ENCODE measurements at places on chromosomes 7 and 10.

DNA sequence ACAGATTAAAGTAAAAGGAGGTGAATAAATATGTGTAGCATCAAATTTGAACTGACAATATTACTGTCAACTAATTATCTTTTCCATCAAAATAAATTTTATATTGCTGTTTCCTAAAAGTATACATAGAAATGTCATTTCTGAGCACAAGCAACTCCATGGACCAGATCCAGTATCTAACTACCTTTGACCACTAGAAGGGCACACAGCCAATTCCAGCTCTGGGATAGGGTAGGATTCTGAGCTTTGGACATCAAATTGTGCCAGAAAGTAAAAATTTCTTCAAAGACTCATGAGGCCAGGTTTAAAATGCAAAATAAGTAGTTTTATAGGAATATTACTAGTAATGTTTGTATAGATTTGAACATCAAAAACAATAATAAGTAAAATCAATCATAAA is 29.7 kb downstream of the AKR1C3 start:
- no peak for DNase-seq

- DNase-seq, result no peak
Measured at GRCh38 chr10:8596929-8597472, 542.5 kb downstream of the GATA3 start.

DNA sequence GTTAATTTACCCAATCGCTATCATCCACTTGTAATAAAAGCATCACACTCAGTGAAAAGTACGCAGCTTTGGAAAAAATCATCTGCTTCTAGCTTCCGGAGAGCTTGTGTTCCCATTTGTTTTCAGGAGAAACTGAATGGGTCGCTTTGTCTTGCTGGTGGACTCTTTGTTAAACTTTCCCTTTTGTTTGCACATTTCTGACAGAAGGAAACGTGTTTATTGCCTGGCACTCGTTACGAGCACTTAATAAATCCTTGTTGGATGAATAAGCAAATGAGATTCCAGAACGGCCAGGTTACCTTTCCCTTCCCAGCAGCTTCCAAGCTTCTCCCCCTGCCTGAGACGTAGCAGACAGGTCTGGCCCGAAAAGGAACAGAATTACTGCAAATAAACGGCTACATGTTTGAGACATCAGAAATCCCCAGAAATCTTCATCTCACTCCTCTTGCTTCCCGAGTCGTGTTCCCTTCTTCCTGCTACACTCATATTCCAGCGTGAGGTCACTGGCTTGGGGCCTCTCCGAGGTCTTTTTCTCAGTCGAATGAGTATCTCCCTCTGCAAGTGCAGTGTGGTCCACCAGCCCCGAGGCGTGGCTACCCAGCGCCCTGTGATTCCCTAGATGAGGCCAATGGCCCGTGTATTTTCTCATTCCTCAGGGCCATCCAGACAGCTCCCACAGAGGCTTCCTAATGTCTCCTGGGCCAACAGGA is 167.2 kb downstream of the FRMD4A start:
- no peak for DNase-seq

- no peak for DNase-seq
Measured at GRCh38 chr10:97597778-97598177, 8.3 kb downstream of the C10orf62 start.

GRCh38 chr10:88236121-88236743 is 346.9 kb downstream of the RNLS start:
- DNase-seq, result no peak
